NCI-H2081 treated with DMSO at 0.1 percent for 48 hours (cell line): ENCODE measurements at places on chromosomes 7 and 10.

DNA sequence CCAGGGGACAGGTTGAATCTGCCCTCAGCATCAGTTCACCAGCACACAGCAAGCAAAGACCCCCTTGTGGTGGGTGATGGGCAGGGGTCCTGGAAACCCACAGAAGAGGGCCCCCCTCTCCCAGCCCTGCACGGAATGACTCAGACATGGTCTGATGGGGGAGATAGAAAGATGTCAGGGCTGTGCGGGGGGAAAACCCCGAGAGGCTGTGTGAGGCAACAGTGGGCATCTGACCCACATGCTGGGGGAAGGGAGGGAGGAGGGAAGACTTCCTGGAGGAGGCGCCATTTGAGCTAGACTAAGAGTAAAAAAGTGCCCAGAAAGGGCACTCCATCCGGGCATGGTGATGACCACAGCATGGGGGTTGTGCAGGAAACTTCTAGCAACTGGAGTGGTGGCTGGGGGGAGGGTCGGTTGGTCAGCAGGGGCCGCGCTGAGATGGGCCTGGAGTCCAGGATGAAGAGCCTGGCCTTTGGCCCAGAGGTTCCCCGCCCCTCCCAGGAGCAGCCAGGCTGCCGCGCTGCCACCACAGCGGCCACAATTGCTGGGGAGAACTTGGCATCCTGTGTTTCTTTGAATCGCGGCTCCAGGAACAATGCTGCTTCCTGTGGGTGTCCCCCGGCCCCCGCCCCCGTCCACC is 2.5 kb downstream of the LFNG start:
- DNase-seq = no peak

DNA sequence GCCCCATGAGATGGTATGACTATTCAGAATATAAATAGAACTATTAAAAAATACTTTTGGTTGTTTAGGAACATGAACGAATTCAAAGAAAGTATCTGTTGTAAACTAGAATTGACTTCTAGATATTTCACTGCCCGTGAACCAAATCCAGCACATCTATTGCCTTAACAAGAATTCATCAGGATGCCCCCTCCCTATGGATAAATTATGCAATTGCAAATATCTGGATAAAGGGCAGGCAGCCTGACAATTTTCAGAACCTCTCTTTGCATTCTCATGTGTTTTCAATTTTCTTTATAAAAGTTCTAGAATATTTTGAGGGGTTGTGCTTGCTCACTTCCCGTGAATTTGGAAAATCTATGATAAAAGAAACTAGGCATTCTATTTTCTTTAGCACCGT is 822.1 kb upstream of the SORCS1 start:
- no peak for DNase-seq

GRCh38 chr7:12685550-12685949 is 1.9 kb upstream of the ARL4A start:
- no peak for DNase-seq

- DNase-seq = no peak
These were observed 56.9 kb upstream of the AOAH start for GRCh38 chr7:36781011-36781738.

DNA sequence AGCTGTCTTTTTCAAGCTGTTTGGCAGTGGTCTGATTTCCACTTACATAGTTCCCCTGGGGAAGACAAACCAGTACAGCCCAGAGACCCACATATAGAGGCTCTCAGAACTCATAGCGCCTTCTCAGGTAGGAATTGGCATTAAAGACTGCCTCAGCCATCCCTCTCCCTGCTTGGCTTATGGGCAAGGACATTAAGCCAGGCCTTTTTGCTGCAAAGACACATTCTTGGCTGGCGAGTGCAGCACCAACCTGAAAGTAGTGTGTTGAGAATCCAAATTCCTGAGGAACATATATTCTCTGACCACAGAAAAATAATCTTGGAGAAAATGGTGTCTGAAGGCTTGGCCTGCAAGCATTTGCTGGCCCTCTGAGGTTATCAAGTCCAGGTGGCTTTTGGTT is 39.2 kb upstream of the HPS1 start:
- DNase-seq = no peak

DNA sequence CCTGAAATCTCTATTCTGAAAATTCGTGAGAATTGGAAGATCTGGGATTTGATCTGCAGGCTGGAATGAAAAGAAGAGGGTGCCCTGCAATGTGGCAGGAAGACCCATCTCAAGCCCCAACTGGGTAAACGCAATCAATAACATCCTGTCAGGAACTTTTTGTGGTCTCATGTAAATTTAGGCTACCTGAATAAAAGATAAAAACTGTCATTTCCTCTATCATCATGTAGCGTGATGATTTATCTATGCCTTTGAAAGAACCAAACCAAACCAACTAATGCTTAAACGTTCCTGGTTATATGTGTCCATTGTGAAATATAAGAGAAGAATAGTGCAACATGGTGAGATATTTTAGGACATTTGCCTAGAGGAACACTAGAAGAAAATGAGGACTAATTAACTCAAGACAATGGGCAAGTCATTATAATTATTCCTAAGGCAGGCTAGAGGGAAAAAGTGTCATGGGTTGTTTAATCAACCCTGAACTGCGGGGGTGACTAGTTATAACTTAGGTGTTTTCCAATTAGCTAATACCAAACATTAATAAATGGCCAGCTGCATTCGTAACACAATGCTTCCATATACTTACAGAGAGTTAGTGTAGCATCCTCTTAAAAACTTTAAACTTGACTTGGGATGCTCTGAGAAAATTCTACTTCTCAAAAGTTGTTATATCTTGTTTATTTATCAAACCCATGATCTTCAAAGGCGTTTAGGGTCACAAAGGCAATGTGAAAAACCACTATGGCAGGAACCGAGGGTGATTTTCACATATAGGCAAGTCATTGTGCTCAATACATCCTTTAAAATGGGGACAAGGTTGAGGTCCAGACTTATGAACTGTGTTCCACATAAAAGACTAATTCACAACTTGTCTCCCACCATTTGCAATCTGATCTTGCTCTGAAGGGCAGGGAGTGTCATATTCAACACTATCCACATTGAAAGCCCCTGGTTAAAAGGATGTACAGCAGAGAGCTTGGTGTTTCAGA is 48.6 kb upstream of the ADO start:
- DNase-seq = no peak
